ENCODE measurements at places on chromosomes 2 and 18.
A peak's percentile ranks its signal among the peaks of the same experiment; 100 is the strongest.

DNA sequence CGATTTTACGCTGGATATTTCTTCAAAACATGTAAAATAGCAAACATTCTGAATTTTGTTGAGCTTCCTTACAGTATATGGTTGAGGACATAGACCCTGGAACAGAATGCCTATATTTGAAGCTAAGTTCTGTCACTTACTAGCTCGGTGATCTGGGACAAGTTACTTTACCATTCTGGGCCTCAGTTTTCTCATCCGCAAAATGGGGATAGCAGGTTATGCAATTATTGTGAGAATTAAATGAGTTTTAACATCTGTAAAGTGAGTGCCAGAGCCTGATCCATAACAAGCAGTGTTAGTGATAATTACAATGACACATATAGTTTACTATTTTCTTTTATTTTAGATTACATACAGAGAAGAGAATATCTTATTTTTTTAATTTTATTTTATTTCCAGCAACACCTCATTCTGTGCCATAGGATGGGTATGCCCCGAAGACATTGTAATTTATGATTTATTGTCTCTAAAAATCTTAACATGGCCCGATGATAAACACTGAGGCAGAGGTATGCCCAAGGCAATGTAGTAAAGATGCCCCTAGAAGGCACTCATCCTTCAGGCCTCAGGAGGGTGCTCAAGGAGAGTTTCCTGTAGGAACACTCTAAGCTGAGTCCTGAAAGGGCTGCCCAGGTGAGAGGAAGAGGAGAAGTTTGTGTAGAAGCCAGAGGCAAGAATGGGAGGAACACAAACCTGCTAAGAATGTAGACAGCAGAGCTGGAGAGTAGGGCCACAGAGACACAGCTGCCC lies 250.9 kb downstream of the BCL11A start:
- DNase-seq: no peak

GRCh38 chr2:169082995-169083394 lies 13.6 kb downstream of the DHRS9 start:
- no peak for DNase-seq

GRCh38 chr2:62266433-62267038 lies 70.6 kb downstream of the B3GNT2 start:
- peak; percentile 76 for DNase-seq

GRCh38 chr2:26401739-26402541 lies at the start of gene DRC1:
Gene DRC1 (plus strand): TSS chr2:26401920. CDS start chr2:26401990, 70 bp downstream.
- peak; percentile 48 for DNase-seq

DNA sequence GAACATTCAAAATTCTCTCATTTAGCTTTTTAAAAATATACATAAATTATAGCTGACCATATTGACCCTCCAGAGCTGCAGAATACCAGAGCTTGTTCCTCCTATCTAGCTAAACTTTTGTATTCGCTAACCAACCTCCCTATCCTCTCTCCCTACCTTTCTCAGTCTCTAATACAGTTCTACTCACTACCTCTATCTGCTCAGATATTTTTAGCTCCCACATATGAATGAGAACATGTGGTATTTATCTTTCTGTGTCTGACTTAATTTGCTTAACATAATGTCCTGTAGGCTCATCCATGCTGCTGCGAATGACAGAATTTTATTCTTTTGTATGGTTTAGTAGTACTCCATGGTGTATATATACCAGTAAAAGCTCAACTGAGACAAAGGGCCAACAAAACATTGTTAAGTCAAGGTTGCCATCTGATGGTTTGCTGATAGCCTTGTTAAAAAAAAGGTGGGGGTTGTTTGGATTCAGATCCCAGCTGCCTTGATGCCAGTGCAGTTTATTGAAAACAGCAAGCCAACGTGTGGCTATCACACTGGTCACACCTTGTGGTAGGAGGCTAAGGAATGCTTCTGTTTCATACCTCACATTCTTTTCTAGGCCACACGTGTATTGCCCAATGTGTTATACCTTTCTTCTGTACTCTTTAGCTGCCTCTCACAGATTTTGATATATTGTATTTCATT lies 101.5 kb downstream of the VWA3B start:
- DNase-seq: peak; percentile 18

DNA sequence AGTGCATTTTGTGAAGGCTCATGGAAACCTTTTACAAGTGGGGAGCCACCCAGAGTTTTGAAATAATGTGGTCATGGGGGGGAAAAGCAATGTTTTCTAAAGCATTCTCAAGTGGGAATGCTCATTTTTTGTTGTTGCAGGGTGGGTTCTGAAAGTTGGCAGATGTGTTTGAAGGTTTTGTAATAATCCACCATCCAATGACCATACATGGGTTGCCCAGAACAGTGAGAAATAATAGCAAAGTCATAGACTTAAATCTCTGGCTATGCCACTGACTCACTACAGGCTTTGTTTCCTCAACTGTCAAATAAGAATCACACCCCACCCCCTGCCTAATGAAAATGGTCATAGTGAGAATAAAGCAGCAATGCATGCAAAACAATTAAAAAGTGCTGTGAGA lies 2.9 kb downstream of the DSG3 start:
- DNase-seq: no peak

DNA sequence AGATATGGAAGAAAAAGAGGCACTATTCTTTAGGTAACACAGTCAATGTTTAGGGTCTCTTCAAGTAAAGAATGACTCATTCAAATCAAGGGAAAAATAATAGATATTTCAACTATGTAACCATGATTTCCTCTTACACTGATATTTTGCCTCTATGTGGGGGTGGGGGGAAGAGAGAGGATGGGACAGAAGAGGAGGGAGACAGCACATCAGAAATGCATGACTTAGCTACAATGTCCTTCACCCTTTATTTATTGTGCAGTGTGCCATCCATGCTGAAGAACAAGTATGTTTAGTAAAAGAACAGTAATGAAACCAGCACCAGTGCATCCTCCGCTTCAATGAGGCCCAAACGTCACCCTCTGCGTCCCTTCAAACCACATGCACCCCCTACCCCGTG lies 204.8 kb downstream of the HDAC4 start:
- DNase-seq: no peak

GRCh38 chr2:164504253-164504652 lies 117.0 kb downstream of the GRB14 start:
- no peak for DNase-seq

DNA sequence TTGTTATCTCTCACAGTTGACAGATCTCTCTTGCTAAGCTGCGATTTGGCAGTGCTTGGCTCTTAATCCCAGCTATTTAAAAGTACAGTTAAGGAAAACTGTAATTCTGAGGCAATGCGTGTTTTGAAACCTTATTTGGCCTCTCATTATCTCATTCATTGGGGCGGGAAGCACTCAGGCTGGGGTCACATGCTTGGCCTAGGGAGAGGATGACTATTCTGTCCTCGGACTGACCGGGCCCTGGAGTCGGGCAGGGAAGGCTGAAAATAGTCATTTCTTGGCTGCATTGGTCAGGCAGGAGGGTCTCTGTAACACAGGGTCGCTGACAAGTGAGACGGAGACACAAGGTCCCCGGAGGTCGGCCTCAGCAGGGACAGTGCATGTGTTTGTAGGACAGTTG lies 20.2 kb upstream of the EMILIN2 start:
- no peak for DNase-seq

DNA sequence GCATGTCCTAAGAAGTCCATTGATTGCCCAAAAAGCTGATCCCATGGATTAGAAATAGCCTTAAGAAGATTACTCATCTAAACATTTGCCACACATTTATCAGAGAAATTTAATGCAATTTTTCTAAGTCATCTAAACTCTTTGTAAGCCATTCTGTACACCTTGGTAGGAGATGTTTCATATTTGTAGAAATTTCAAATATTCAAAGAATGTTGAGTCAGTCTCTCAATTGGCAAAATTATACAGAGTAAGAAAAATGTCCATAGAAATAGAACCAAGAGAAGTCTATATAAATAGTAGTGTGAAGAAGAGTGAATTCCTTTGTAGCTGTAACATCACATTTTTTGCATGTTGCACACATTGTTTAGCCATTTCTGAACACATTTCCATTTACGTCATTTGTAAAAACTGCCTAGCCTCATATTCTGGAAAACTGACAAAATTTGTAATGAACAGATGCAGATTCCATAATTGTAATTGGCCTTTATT lies 128.6 kb downstream of the MSTN start:
- peak; percentile 23 for DNase-seq

DNA sequence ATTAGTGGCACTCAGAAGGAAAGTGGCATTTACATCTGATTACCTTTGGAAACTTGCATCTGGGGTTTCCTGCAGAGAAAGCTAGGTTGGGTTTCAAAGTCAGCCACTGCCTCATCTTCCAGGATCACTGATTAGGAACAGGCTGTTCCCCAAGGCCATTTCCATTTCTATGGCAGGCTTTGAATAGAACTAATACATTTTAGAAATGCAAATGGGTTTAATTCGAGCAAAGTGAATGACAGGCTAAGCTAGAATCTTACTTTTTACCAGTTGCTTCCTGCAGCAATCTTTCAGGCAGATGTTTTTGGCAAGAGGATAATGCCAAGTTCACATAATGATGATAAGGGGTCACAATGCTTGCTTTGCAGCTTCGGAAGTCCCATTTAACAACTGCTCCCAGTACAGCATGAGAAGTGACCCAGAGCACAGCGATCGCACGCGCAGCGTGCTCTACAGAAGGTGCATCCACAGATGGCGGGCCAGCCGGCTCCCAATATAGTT lies 336.7 kb downstream of the LPIN1 start:
- DNase-seq: no peak

GRCh38 chr18:21912339-21913239 lies 172.0 kb downstream of the MIB1 start:
- DNase-seq: no peak

DNA sequence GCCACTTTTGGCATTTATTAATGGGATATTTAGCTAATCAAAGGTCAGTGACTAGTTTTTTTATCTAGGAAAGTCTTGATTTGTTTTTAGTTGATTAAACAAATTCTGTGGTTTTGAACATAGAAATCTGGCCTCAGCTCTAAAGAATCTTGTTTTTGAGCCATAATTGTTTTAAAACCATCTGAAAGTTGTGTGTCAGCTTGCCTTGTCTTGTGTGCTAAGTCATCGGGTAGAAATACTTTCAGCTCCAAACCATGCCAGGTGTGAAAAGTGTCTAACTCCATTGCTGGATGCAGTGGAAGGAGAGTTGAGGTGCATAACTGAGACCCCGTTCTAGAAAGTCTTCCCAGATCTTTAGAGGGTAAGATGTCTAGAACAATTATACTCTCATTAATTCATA lies 22.7 kb downstream of the FARP2 start:
- no peak for DNase-seq

GRCh38 chr2:72191441-72191840 lies 43.8 kb upstream of the CYP26B1 start:
- no peak for DNase-seq

GRCh38 chr18:26511339-26512071 lies 36.8 kb downstream of the KCTD1 start:
- DNase-seq: no peak

- no peak for DNase-seq
These were observed 143.9 kb downstream of the CAPN13 start for GRCh38 chr2:30663321-30663720.

DNA sequence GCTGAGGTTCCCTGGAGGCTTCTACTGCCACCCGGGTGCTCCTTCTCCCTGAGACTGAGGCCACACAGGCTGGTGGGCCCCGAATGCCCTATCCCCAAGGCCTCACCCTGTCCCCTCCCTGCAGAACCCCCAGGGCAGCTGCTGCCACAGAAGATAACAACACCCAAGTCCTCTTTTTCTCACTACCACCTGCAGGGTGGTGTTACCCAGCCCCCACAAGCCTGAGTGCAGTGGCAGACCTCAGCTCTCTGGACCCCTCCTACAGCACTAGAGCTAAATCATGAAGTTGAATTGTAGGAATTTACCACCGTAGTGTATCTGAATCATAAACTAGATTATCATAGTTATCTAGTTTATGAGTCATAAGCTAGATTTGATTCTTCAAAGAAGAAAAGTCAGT lies 7.3 kb upstream of the CENPA start:
- DNase-seq: no peak

- no peak for DNase-seq
These were observed 50.2 kb downstream of the SKA1 start for GRCh38 chr18:50424877-50425690.

- DNase-seq: no peak
These were observed 21.6 kb upstream of the VPS4B start for GRCh38 chr18:63443829-63444228.

DNA sequence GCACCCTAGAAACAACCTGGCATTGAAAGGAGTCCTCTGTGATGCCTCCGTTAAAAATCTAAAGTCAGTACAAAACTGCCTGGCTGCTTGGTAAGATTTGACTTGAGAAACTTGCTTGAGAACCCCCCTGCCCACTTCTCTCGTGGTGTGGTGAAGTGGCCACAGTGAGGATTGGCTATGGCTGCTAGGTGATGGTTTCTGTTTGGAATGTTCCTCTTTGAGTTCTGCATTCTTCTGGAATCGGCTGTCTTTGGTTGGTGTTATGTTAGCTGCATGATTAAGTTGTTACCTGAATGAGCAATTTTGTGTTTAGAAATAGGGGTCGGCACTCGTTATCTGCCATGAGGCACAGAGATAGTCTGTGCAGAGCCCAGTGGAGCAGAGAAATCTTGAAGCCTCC lies 21.7 kb upstream of the SAG start:
- peak; percentile 12 for DNase-seq

GRCh38 chr2:170408461-170409163 lies 230.7 kb downstream of the MYO3B start:
- DNase-seq: no peak

DNA sequence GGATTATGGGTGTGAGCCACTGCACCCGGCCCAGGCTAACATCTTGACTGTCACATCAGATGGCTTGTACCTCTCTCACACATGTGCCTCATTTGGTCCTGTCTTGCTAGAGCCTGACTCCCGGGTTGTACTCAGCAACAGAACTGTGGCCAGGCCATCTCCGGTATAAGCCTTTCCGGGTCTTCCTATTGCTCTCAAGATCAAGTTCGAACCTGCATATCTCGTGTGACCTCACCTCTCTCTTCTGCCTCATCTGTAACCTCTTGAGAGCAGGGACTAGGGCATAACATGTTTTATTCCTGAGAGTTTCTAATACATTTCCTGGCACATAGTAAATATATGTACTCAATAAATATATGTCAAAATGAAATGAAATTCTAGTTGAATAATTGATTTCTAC lies 114.0 kb downstream of the ACAA2 start:
- DNase-seq: no peak

DNA sequence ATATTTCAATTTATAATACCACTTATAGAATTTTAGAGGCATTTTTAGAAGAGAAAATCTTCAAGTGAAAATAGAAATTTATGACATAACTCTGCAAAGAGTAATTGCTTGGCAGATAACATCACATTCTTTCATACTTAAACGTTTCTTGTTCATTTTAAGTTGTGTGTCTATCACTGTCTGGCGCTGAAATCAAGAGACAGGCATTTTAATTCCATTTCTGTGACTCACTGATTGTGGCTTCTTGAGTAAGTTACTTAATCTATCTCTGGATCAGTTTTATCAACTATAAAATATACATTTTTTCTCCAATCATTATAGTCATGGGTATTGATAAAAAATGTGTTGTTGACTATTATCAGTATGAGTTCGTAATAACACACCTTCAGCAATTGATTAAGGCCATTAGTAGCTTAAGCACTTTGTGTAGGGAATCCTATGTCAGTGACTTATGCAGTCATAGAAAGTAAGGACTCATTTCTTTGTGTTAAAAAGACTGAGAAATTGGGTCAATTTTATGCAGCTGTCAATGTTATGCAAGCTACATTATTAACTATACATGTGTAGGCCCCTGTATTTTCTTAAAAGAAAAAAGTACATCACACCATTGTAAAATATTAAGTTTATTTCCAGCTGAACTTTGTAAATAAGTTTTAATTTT lies 497.3 kb downstream of the CCDC85A start:
- no peak for DNase-seq

- peak; percentile 73 for DNase-seq
These were observed 41.7 kb upstream of the RND3 start for GRCh38 chr2:150528861-150529801.

GRCh38 chr2:194096402-194096801 lies 1560.6 kb upstream of the SLC39A10 start:
- no peak for DNase-seq

Measured in kidney epithelial cell (primary cell).